ENCODE measurements at places on chromosomes 6 and 20.

- no peak for DNase-seq
Measured at GRCh38 chr6:12152023-12152970, 137.9 kb upstream of the EDN1 start.

DNA sequence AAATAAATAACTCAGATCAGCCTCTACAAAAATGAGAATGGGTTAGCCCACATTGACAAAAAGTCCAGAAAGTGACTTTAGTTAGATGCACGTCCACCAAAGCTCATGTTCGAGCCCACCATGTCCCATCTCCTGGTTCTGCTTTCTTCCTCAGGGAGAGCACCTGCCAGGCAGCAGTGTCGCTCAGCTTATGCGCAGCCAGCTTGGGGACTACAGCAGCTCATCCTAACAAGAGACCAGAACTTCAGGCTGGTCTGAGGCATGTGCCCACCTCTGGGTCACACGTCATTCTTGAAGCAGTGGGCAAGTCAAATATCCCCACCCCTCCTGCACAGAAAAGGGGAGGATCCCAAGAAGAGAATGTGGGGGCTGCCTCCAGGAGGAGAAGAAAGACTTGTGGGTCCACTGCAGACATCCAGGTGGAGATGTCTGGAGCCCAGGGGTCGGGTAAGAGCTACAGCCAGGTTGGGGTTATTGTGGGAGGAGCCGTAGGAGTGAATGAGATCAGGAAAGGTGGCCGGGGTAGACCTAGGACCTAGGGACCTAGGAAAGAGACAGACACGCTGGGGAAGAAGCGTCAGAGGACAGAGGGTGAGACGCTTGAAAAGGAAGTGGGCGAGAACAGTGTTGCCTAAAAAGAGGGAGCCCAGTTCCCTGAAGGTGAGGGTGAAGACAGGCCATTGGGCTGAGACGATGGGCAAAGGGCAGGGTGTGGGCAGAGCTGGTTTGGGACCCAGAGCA is 52.5 kb downstream of the SSR1 start:
- no peak for DNase-seq

- DNase-seq: no peak
Measured at GRCh38 chr6:46849361-46849690, 56.1 kb downstream of the MEP1A start.

DNA sequence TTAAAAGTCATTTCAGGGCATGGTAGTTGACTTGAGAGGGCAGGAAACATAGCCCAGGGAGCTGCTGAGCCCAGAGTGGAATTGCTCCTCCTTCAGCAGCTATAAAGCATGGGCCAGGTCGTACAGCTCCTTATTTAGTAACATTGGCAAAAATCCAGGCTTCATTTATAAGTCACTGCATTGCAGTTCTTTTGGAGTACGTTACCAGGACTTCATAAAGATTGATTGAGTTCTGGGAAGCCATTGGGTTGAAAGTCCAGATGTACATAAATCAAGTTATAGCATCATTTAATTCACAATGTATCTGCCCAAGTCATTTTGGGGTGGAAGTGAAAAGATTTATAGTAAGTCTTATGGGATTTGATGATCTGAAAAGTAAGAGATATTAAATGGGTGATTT is 53.0 kb upstream of the ANKEF1 start:
- no peak for DNase-seq

- no peak for DNase-seq
Measured at GRCh38 chr6:134235937-134236751, 81.8 kb downstream of the SGK1 start.

DNA sequence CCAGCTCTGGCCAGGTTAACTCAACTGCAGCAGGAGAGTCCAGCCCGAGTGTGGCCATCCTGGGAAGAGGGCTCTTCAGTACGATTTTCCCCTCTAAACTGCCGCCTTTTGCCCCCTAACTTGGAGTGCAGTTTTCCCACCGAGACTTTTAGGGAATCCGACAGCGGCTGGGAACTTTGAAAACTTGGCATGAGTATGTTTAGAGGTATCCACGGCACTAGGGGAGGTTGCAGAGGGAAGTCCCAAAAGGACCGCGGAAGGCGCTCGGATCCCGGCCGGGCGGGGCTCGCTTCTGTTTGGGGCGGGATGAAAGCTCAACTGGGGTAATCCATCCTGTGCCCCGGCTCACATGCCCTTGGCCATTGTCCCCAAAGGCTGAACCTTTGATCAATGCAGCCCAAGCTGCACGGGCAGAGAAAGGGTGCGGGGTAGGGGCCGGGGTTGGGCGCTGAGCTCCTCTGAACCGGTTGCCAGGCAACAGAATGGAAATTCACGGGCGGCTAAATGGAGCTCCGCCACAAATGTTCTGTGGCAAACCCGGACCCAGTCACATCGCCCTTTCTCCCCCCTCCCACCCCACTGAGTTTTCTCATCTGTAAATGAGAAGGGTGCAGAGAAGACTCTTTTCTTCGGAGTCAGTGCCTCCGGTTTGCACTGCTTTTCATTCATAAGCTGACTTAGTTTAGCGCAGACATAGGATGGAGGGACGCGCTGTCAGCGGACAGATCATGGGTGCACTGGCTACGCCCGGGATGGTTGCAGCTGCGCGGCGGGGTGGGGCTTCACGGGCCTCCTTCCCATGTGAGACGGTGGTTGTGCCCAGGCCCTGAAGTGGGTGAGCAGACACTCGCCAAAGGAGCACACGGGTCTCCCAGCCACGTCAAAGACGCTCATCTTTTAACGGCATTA is 2.3 kb downstream of the BMP6 start:
- DNase-seq: no peak

- no peak for DNase-seq
Measured at GRCh38 chr20:25288291-25289181, 40.7 kb downstream of the PYGB start.

GRCh38 chr6:51827580-51827979 is 259.8 kb downstream of the PKHD1 start:
- DNase-seq: no peak
